Naive thymus-derived CD4-positive, alpha-beta T cell (primary cell): ENCODE measurements at places on chromosomes 2 and 18. TPM values are rescaled to one million over a fixed set of nuclear protein-coding genes. Genes with fewer than 3 reads are reported as not detected.

The EPAS1 gene
- total RNA-seq = 10.3 TPM

The CHN1 gene
- total RNA-seq = 2.4 TPM

The MAP3K19 gene
- total RNA-seq = not detected

The IL36G gene
- total RNA-seq = not detected

The FLACC1 gene
- 3.2 and 3.9 TPM in 2 replicates for total RNA-seq

The KCNF1 gene
- not detected for total RNA-seq

The CD226 gene
- total RNA-seq = 102 and 103 TPM in 2 replicates

The TMEM247 gene
- total RNA-seq = not detected

The BIRC6 gene
- total RNA-seq = 151 TPM
